Activated T-helper 1 cell treated with anti-CD3 and anti-CD28 coated beads, Interleukin-12 subunit alpha, Interleukin-12 subunit beta, Interleukin-2, Interleukin-4 antibody, amounts not matched to agents 30 ng/mL and 10 ng/mL and 1 ng/mL, durations not matched to agents 14 hours and 24 hours and 36 hours (primary cell): ENCODE measurements at places on chromosomes 1 and 21. TPM values are rescaled to one million over a fixed set of nuclear protein-coding genes. Genes with fewer than 3 reads are reported as not detected.

GRCh38 chr1:8077120-8077573 lies 51.0 kb upstream of the ERRFI1 start:
- no peak for DNase-seq
- H3K27me3 ChIP-seq, result peaks cover 27% of the 10 kb centered on the region
- H3K27ac ChIP-seq, result no peak overlapping the region
- H3K4me1 ChIP-seq, result no peaks in the 10 kb centered on the region
- H3K36me3 ChIP-seq, result no peaks in the 10 kb centered on the region
- no peak overlapping the region for H3K4me3 ChIP-seq

The CCDC190 gene
- not detected in 2 replicates for total RNA-seq

- no peak overlapping the region for H3K4me3 ChIP-seq
- no peaks in the 10 kb centered on the region for H3K4me1 ChIP-seq
- no peaks in the 10 kb centered on the region for H3K36me3 ChIP-seq
These were observed 15.2 kb upstream of the KDM4A start for GRCh38 chr1:43634721-43635120.

DNA sequence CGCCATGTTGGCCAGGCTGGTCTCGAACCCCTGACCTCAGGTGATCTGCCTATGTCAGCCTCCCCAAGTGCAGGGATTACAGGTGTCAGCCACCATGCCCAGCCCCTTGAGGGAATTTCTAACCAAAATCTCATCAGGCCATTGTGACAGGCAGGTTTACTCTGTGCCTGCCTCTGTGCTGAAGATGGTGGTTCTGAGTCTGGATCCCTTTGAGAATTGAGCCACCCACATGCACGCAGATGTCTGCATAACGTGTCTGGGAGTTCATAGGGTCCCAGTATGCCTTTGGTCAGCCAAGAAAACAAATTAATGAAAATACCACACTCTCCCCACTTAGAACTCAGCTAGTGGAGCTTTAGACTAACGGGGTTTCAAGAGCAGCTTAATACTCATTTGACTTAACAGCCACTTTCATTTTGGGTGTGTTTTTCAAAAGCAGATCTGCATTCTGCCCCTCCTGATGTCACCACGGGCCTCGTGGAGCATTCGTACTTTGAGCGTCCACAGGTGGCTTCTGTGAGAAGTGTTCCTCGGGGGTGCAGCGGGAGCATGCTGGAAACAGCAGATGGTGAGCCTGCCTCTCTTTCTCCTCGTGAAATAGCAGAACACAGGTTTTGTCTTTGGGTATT lies 45.3 kb downstream of the DIP2A start:
- no peaks in the 10 kb centered on the region for H3K27me3 ChIP-seq
- no peak for DNase-seq
- no peak overlapping the region for H3K27ac ChIP-seq

The CDA gene
- not detected in 2 replicates for total RNA-seq

- H3K27ac ChIP-seq, result no peak overlapping the region
- H3K27me3 ChIP-seq, result no peaks in the 10 kb centered on the region
- H3K36me3 ChIP-seq, result peaks cover 9% of the 10 kb centered on the region
- H3K4me3 ChIP-seq, result no peak overlapping the region
- DNase-seq, result no peak
- peaks cover 14% of the 10 kb centered on the region for H3K4me1 ChIP-seq
These were observed 18.9 kb downstream of the ZNF362 start for GRCh38 chr1:33275195-33275594.

The PLXNA2 gene
- 0.02 and 0.08 TPM in 2 replicates for total RNA-seq

The FHAD1 gene
- not detected in 2 replicates for total RNA-seq

GRCh38 chr21:38912102-38912629 lies 106.4 kb downstream of the ETS2 start:
- H3K27ac ChIP-seq, result no peak overlapping the region
- no peak for DNase-seq
- H3K4me1 ChIP-seq, result no peaks in the 10 kb centered on the region

GRCh38 chr1:197467881-197468280 lies 199.8 kb downstream of the CRB1 start:
- H3K4me3 ChIP-seq, result no peak overlapping the region
- DNase-seq, result no peak
- H3K36me3 ChIP-seq, result no peaks in the 10 kb centered on the region
- no peak overlapping the region for H3K27ac ChIP-seq
- H3K4me1 ChIP-seq, result no peaks in the 10 kb centered on the region

The PDC gene
- not detected in 2 replicates for total RNA-seq
